ENCODE measurements at places on chromosomes 11 and 22.

- DNase-seq, result no peak
Measured at GRCh38 chr11:84642500-84642899, 984.6 kb downstream of the DLG2 start.

- no peak for DNase-seq
Measured at GRCh38 chr11:36360318-36360717, 64.2 kb downstream of the PRR5L start.

DNA sequence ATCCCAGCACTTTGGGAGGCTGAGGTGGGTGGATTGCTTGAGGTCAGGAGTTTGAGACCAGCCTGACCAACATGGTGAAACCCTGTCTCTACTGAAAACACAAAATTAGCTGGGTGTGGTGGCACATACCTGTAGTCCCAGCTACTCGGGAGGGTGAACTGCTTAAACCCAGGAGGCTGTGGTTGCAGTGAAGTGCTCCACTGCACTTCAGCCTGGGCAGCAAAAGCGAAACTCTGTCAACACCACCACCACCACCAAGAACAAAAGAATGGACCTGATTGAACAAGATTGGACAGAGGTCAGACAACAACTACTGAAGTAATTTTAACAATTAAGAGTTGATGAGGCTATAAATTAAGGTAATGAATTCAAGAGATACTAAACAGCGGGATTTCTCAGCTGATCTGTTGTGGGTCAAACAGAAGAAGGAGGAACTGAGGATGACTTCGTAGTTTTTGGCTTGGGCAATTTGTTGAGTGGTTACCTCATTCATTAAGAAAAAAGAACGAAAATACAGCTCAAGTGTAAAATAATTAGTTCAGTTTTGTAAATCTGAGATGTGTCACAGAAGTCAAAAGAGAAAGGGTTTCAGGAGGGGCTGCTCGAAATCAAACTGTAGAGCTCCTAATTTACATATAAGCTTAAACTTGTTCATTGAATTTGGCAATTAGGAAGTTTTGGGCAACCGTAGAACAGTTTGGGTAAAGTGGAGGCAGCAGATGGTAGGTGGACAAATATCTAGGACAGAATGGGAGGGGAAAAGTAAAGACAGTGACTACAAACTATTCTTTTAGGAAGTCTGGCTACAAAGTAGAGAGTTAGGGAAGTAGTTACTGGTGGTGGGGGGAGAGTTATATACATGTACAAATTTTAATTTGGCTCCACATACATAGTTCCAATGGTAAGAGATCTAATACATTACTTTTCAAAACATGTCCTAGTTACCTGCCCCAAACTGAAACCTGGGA is 4.5 kb downstream of the IL18 start:
- no peak for DNase-seq

DNA sequence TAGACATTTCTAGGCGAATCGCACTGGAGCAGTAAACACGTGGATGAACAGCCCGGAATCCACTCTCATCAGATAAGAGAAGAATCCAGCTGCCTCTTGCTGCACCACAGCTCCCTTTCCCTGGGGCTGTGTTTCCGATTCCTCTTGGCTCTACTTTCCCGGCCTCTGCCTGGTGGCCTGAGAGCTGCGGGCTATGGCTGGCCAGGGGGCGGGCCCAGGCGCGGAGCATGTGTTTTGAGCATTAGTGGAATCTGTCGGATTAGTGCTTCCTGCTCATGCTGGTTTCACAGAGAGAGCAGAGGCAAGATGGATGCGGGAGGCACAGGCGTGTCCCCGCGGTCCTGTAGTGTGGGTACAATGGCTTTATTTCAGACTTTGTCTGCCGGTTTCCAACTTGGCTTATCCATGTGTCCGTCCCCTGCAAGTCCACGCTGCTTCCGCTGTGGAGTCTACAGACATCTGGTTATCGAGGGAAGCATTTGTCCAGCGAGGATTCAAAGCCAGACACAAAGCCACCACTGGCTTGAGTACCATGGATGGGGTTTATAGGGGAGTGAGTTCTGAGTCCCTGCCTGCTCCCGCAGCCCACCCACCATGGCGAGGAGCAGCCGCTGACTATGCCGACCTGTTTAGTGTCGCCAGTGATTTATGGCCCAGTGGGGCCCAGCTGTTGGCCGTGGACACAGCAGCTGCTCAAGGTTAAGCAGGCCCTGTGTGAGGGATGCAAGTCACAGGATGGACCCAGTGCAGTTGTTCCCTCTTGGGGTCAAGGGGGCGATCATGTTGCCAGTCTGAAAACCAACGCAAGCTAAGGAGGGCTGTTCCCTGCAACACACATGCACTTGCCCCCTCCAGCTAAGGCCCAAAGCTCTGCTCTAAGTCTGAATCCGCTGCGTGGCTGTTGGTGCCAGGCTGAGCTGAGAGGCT is 43.3 kb upstream of the EP300 start:
- DNase-seq, result no peak

DNA sequence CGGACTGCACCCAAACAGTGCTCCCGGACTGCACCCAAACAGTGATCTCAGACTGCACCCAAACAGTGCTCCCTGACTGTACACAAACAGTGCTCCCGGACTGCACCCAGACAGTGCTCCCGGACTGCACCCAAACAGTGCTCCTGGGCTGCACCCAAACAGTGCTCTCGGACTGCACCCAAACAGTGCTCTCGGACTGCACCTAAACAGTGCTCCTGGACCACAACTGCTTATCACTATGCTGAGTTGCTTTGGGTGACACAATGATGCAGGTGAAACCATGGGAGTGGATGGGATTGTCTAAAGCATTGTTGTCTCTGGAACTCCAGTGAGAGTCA is 90.4 kb downstream of the FBXO7 start:
- DNase-seq, result no peak

DNA sequence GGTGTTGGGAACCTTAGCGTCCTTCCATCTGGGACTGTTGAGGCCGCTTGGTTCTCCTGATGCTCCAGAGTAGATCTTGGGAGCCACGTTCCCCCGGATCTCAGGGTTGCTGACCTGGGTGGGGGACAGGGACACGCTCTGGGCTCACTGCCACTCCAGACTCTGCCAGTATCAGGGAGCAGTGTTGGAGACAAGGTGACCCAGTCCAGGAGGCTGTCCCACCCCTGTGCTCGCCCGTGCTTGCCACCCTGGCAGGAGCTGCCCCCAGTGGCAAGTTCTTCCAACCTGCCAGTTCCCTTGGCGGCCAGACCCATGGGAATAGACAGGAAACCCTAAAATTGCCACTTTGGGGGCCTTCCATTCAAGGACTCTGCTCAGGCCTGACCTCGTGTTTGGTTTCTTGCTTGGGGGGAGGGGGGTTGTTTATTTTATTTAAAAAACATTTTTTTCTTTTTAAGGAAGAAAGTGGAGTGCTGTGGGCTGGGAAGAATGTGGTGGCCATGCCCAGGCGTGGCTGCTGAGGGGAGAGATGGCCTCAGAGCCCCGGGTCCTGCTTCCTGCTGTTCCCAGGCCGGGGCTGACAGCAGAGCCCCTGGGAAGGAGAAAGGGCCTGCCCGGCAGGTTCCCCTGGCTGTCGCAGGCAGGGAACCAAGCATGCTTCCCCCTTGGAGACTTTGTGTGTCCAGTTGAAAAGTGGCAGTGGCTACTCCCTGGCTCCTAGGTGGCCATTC is 7.2 kb downstream of the GRK2 start:
- DNase-seq, result no peak

- no peak for DNase-seq
Measured at GRCh38 chr11:20654038-20654437, 15.3 kb upstream of the NELL1 start.

DNA sequence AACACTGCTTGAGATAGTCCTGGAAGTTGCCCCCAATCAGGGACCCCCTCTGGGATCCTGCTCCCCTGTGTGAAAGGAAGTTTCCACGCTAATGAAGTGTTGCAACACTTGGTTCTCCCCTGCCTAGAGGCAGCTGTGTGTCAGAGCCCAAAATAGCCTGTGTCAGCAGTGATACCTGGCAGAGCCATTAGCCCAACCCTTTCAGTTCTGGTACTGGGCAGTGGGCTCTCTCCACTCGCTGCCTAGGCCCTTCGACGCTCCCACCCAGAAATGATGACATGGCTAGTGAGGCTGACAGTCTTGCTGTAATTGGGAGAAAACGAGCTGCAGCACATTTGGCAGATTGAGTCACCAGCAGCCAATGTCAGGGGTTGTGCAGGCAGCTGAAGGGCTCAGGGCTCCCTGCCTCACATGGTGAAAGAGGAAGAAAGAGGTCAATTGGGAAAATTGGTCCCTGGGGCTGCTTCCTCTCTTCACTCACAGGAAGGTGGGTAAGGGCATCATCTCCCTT is 1.4 kb upstream of the NXF1 start:
- DNase-seq, result no peak

Data from stimulated activated naive CD4-positive, alpha-beta T cell (primary cell).